Activated CD8-positive, alpha-beta memory T cell treated with anti-CD3 and anti-CD28 coated beads, Interleukin-2, amount 50 U/mL, for 48 hours (primary cell): ENCODE measurements at places on chromosomes 5 and 9.
A peak's percentile ranks its signal among the peaks of the same experiment; 100 is the strongest.

DNA sequence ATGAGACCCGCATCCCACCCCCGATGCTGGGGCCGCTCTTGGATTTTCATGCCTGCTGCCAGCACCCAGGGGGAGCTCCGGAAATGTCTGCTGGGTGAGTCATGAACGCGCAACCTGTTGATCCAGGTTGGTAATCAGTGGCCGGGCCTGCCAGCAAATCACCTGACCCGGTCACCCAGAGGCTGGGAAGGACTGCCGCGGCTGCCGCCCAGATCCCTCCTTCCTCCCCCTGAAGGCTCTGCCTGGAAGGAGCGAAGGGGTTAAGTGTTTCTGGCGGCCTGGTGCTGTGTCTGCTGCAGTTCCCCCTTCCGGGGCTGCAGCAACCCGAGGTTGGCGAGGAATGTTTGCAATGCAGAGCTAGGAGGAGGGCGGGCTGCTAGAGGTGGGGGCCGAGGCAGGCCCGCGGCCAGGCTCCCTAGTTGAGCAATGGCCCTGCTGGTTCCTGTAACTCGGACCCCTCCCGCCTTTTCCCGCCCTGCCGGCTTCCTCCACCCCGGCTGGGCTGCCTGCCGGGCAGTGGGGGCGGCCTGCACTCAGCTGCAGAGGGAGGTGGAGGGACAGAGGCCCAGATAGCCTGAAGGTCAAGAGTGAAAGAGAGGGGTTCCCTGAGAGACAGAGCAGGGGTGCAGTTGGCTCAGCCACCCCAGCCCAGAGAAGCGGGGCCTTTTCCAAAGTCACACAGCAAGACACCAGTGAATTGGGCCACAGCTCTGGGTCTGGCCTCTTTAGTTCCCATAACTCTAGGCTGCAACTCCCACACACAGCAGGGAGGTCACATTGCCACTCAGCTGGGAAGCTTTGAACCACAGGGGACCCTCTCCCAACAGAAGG is 156.3 kb upstream of the IER5L start:
- DNase-seq = peak; percentile 65

DNA sequence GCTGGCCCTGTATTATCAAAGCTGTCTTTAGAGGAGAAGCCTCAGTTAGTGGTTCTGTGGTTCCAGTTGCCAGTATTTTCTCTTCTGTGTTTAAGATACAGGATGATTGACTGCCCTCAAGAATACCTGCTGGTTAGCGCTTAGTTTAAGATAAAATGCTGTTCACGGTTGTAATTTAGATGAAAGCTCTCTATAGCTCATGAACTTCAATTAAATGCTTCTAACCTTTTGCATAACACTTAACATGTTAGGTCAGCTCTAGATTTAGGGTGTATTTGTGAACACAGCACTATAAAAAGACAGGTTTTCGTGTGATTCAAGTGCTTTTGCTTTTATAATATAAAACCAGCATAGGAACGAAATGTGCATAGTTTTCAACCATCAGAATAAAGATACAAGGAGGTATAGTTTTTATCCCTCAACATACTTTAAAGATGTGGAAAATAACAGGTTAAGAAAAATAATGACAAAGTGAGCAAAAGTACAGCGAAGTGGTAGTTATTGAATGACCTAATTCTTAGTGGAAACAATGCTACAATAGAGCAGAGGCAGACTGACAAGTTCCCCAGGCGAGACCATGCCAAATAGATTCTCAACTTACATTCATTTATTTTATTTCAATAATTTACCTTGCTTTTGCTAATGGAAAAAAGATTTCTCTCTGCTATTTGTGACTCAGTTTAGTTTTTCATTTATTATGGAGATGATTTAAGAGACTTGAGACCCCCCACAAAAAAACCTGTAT is 602.6 kb upstream of the DMAC1 start:
- no peak for DNase-seq

DNA sequence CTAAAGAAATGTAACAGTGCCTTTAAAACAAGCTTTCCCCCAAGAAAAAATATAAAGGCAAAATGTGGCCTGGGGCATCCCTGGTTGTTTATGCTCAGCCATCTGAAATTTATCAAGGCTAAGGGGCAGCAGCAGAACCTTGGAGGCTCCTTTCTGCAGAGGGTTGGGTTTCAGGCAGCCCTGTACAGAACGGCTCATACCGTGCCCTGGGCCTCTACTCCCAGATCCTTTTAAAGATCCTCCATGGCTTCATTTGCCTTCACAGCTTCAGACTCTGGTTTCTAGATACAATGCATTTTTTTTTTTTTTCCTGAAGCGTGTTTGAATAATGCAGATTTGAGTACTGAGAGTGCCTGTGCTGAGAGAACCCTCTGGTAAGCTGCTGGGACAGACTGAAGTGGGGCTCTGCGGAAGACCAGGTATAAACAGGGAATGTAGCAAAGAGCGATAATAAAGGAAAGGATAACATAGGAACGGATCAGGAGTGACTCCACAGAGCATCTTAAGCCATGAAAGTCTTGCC is 172.7 kb downstream of the DIRAS2 start:
- DNase-seq = no peak

- DNase-seq = no peak
These were observed 160.8 kb downstream of the DNAH5 start for GRCh38 chr5:13783726-13784125.

- no peak for DNase-seq
These were observed 342.1 kb downstream of the PRR16 start for GRCh38 chr5:120806202-120806601.

GRCh38 chr5:76715736-76716455 is at the start of gene F2R:
Gene F2R (plus strand): TSS chr5:76716126. CDS start chr5:76716308, 182 bp downstream.
- DNase-seq = peak; percentile 79
